ENCODE measurements at places on chromosomes 5 and 9. TPM values are rescaled to one million over a fixed set of nuclear protein-coding genes. Genes with fewer than 3 reads are reported as not detected.

DNA sequence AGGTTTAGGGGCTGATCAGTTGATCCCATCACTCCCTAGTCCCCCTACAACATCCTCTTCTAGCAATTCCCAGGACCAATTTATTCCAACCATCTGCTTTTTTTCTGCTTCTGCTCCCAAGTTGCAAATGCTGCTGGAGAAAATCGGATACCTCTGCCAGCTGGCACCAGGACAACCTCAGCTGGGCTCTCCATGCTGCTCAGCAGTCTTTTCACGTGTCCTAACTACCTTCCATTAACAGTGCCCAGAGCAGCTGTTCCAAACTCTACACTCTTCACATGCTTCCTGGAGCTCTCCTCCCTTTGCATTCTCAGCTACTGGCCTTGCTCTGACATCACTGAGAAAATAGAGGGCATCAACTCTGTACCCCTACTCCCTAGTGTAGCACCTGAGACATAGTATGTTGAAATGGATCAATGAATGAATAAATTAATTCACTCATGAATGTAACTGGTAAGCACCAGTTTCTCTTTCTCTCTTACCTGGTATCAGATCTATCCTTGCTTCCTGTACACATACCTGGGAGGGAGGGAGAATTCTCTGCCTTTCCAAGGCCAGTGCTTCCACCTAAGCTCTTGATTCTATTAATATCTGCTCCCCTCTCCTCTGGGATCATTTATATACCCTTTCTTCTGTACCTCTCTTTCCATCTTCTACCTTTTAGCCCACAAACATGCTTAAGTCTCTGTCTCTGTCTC is 191.0 kb downstream of the RAB3C start:
- DNase-seq = no peak

GRCh38 chr9:79598562-79599345 is 27.0 kb downstream of the TLE4 start:
- DNase-seq = no peak

DNA sequence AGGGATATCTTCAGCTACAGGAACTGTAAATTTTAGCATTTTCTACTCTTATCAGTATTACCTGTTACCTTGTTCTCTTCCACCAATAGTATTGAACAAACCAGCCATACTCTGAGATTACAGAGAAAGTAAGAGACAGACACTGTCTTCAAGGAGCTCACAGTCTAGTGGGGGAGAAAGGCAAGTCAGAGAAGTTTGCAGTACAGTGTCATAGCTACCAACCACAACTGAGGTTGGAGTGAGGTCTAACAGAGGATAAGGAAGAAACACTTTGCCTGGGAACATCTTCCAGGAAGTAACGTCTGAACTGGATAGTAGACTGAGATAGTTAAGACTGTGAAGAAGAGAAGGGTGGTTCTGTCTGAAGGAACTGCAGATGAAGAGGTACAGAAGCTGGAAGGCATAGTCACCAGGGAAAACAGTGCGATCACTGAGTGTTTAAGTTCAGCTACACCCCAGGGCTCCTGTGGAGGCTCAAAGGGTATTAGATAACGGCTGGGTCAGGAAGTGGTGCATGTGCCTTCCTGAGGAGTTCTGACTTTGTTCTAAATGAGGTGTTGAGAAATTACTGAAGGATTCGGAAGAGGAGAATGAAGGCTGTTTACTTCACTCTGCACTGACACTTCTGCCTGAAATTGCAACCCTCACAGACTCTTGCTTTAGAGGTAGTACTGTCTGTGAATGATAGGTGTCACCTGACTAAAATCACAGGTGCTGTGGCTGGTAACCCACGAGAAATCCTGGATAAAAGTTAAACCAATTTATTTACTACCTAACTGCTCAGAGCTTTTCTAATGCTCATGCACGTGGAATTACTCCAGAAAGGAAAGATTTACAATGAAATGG is 841.6 kb downstream of the MAT2B start:
- no peak for DNase-seq

DNA sequence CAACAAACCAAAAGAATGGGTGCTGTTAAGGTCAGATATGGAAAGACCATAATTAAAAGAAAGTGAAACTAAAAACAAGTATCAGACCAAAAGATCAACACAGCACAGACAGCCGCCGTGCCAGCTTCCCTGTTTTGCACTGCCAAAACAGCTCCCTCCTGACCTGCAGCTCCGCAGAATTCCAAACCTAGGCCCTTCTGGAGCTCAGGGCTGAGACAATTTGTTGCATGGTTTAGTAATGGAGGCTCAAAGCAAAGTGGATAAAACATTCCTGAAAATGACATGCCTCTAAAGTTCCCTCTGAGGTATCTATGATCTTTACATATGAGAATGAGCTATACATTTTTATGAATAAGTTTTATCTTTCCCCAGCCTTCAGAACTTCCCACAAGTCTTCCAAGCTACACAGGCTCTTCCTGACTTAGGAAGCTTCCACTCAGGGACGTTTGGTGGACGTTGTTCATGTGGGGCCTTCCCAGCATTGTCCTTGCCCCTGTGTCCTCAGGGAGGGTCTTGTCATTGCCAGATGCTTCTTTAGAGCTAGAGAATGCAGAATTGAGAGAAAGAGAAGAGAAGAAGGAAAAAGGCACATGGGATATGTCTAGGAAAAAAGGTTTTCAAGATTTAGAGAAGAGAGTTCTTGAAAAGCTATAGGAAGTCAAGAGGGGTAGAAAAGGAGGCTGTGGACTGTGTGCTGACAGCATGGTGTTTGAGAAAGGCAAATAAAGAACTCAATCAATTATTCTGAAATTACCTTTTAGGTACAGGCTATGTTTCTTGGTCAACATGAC is 28.4 kb upstream of the SSBP2 start:
- peak; percentile 49 for DNase-seq

The FOXD4L6 gene
- total RNA-seq = 0.51 TPM

The ZNF608 gene
- total RNA-seq = 1,086 TPM

Measured in uterus (tissue), 4 donors.